ENCODE measurements at places on chromosomes 5 and 9.

GRCh38 chr5:180649297-180650039 lies at the start of gene FLT4:
Gene FLT4, minus strand, starts transcription at chr5:180649600. Its CDS starts 55 bp downstream, at chr5:180649545.
- DNase-seq: no peak

- no peak for DNase-seq
These were observed 588 bp downstream of the TRAF2 start for GRCh38 chr9:136886610-136887597.

DNA sequence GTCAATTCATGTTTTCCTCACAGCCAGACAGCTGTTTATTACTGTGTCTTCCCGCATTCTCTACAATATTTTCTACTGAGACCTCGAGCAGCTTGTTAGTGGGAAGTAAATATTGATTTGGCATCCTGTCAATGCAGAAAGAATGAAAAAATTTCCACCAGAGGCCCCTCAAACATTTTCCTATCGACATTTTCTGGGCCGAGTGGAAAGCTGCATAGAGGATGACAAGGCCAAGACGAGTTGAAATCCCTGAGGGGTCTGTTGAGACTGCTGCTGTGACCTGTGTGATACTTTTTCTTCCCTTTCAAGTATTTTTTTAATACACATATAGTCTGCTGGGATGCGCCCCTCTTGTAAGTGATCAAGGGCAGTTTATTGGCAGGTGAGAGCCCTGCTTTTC lies 91.4 kb upstream of the SH3GL2 start:
- DNase-seq: no peak

DNA sequence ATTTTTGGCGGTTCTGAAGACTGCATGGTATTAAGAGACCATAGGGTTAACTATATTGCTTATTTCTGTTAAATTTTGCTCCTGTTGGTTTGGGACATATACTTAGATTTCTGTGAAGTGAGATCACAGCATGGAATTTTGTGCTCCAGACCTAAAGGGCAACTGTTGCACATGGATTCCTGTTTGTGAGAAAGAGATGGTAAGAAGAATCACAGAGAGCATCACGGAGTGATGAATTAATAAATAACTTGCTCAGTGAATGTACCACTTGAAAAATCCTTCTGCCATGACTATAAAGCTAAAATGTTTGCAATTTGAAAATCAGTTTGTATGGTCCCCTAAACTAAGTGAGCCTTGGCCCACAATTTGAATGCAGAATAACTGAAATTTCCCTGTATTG lies 4.5 kb downstream of the PSAT1 start:
- no peak for DNase-seq

DNA sequence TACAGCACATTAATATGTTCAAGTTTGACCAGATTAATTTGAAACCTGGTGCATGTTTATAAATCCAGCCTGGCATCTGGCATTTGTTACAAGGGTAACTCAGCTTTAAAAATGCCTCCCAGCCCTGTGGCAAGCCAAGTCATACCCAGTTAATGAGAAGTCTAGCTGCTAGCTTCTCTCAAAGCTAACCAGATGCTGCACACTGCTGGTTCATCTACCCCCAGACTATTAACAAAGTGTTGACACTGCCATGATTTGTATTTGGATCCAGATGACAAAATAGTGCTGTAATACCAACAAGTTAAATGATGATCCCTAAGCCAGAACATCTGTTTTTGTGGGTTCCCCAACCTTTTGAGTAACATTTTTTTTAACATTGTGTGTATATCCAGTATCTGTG lies 573.7 kb upstream of the DAB2 start:
- no peak for DNase-seq

- DNase-seq: no peak
These were observed 25.6 kb upstream of the HMGCS1 start for GRCh38 chr5:43338862-43339261.

GRCh38 chr9:132986114-132986513 lies 7.6 kb downstream of the GFI1B start:
- DNase-seq: no peak

- DNase-seq: no peak
These were observed 269.4 kb upstream of the PTGER4 start for GRCh38 chr5:40410231-40410861.

- DNase-seq: no peak
These were observed 131.2 kb downstream of the SPOCK1 start for GRCh38 chr5:137367951-137368350.

GRCh38 chr9:120032639-120033038 lies 547.3 kb downstream of the CDK5RAP2 start:
- DNase-seq: no peak

DNA sequence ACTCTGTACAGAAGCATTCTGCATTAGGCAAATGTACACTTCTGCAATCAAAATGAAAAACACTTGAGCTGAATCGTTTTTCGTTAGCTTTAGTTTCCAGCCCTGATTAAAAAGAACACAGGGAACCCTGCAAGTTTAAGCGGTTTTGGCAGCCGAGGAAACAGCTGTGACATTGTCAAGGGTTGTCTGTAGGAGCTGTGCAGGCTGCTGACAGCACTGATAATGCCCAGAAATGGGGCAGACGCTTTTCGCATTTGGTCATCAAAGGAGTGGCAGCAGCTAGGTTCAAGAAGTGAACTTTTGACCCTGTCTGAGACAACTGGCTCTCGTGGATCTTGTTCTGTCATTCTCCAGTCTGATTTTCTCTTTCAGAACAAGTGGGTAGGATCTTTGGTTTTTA lies 165.6 kb upstream of the CCDC152 start:
- DNase-seq: no peak

DNA sequence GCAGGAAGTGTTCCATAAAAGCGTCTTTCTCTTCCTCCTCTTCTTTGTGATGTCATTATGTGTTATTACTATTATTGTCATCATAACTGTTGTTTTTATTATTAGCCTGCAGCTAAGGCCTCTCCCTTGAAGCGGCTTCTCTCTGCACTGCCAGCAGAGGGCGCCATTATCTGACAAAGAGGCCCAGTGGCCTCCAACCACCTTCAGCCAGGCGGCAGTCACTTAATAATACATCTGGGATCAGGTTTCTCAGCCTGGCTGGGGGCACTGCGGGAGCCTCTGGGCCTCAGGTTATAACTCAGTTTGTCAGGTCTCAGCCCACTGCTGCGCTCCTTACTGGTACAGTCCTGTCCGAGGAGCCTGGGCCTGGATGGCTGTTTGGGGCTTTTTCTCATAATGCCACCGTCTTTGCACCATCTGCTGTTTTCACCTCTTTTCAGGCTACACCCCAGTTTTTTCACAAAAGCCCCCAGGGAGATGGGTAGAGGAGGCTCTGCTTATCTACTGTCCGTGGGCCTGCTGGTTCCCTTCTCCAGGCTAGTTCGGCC lies 281.9 kb downstream of the NSG2 start:
- DNase-seq: no peak

- DNase-seq: no peak
These were observed 37.9 kb upstream of the NR4A3 start for GRCh38 chr9:99783799-99784198.

DNA sequence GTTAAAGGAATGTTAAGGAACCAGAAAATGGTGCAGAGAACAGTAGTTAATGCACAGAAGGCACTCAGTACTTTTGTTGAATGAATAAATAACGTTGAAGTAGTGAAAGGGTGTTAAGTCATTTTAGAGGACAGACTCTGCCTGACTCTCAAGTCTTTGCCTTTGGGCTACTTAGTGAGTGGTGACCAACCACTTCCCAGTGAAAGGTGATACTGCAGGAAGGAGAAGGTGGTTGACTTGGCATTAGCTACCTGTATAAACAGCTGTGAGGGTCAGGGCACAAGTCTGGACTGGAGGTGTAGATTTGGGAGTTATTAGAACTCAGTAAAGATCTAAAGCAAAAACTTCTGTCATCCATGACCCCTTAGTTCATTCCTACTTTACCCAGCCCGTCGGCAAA lies 4.9 kb upstream of the SHB start:
- DNase-seq: no peak

GRCh38 chr9:19471737-19472648 lies 63.2 kb downstream of the ACER2 start:
- DNase-seq: no peak

DNA sequence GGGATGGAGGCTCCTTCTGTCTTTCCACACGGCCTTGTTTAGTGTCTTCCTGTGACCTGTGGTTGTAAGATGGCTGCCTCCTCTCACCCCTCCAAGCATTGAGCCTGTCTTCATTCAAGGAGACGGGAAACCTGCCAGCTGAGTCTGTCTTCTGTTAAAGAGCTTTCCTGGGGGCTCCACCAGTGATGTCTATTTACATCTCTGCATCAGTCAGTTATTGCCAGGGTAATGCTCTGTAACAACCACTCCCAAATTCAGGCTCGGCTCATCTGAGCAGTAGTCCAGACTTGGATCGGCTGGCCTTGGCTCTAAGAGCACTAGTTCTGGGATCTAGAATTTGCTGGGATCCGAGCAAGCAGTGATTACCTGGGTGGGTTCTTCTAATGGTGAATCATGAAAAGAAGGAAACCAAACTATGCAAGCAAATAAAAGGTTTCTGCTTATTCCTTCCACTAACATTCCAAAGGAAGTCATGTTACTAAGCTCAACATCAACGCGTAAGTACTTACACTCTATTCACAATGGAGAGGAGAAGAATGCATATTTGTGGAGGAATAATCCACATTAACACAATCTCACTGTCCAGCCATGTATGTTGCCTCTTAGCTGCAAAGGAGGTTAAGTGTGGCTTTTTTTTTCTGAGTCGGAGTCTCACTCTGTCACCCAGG lies 61.7 kb downstream of the GALNT12 start:
- no peak for DNase-seq

DNA sequence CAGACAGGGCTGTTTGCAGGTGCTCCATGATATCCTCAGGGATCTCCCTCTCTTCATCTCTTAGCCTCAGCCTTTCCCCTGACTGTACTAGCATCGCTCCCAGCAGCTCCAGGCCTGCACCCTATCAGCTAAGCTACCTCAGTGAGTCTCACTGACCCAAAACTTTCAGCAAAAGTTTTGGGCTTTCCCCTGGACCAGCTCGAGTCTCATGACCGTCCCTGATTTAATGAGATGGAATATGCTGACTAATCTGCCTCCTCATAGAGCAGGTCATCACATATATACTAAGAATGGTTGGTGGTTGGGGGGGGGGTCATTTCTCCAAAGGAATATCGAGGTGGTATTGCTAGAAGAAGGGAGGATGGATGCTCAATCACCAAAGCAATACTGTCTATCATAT lies 151.5 kb downstream of the NR3C1 start:
- DNase-seq: no peak

- DNase-seq: no peak
These were observed 60.1 kb downstream of the PTPDC1 start for GRCh38 chr9:94144394-94144793.

GRCh38 chr5:157484768-157485167 lies 24.8 kb downstream of the NIPAL4 start:
- no peak for DNase-seq

DNA sequence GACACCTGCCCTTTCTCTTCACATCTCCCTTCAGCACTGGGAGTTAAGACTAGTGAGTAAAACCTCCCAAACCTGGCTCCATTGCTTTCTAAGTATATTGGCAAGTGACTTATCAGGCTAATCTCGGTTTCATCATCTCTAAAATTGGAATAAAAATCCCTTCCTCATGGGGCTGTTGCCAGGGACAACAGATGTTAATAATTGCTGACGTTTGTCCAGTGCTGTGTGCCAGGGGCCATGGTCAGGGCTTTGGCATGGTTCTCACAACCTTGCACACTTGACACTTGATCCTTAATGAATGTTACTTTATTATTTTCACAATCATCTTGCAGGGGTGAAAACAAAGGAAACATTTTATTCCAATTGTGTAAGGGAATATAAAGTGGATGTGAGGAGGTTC lies 1262.0 kb upstream of the WWC1 start:
- DNase-seq: no peak

GRCh38 chr9:113774963-113775362 lies 101.1 kb upstream of the ZNF618 start:
- DNase-seq: no peak

All from stimulated activated CD8-positive, alpha-beta memory T cell treated with anti-CD3 and anti-CD28 coated beads, Interleukin-7, amount 100 ng/mL, for 24 hours (primary cell).